ENCODE measurements at places on chromosomes 1 and 21.

GRCh38 chr1:2230781-2231531 is 2.8 kb downstream of the SKI start:
- no peak for DNase-seq

GRCh38 chr1:3477241-3477995 is 23.0 kb downstream of the ARHGEF16 start:
- DNase-seq: no peak

- no peak for DNase-seq
These were observed 18.9 kb upstream of the SLC26A9 start for GRCh38 chr1:205961991-205962820.

GRCh38 chr1:20389571-20389970 is 96.4 kb downstream of the CAMK2N1 start:
- DNase-seq: no peak

- DNase-seq: no peak
These were observed 50.1 kb downstream of the LAMC1 start for GRCh38 chr1:183073320-183073719.

GRCh38 chr1:18653916-18654315 is 23.3 kb downstream of the PAX7 start:
- DNase-seq: no peak

DNA sequence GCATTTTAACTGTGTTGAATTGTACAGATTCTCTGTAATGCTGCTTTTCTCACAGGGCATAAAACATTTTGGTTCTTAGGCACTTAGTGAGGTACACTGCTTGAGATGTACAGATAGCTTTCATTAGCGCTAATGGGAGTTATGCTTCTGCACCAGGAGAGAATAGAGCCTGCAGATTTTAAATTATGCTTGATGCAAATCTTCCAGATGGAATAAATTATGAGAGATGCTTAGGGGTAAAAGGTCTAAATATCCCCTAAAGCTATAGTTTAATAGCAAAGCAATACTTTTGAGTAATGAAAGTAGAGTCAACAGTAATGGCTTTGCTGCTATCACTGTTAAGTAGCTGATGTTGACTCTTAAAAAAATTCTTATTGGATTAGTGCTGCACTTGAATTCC is 248.9 kb downstream of the S1PR1 start:
- DNase-seq: no peak

DNA sequence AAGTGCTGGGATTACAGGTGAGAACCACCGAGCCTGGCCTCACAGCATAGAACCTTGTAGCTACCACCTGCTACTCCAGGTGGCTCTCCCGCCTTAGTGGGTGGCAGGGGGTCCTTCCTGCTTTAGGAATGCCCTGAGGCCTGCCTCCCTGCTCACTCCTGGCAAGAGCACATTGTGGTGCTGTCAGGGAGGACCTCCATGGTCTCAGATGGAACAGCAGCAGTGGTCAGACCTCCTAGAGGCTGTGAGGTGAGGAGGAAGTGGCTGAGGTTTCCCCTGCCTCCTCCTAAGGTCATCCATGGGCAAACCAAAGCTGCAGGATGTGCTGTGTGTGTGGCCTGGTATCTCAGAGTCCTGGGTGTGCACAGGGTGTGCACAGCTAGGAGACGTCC is 6.7 kb downstream of the SOX13 start:
- no peak for DNase-seq

- DNase-seq: no peak
These were observed 190.5 kb downstream of the HS2ST1 start for GRCh38 chr1:87104945-87105344.

- no peak for DNase-seq
These were observed 169.9 kb downstream of the LRRC7 start for GRCh38 chr1:69737527-69738185.

DNA sequence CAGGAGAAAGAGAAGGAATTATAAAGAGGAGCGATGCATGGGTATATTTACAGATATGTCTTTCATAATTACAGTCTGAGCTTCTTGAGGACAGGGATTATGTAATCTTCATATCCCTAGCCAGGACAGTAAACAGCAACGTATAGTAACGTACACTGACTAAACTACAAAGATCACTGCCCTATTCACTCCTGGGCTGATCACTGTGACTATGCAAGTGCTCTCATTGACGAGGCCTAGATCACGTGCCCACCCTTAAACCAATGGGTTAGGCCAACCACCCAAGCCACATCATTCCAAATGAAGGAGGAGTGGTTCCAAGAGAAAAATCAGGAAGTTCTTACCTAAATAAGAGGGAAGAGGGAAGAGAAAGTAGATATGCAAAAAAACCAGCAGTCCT is 18.5 kb downstream of the PIK3R3 start:
- no peak for DNase-seq

GRCh38 chr1:208158640-208159554 is 85.3 kb downstream of the PLXNA2 start:
- no peak for DNase-seq

DNA sequence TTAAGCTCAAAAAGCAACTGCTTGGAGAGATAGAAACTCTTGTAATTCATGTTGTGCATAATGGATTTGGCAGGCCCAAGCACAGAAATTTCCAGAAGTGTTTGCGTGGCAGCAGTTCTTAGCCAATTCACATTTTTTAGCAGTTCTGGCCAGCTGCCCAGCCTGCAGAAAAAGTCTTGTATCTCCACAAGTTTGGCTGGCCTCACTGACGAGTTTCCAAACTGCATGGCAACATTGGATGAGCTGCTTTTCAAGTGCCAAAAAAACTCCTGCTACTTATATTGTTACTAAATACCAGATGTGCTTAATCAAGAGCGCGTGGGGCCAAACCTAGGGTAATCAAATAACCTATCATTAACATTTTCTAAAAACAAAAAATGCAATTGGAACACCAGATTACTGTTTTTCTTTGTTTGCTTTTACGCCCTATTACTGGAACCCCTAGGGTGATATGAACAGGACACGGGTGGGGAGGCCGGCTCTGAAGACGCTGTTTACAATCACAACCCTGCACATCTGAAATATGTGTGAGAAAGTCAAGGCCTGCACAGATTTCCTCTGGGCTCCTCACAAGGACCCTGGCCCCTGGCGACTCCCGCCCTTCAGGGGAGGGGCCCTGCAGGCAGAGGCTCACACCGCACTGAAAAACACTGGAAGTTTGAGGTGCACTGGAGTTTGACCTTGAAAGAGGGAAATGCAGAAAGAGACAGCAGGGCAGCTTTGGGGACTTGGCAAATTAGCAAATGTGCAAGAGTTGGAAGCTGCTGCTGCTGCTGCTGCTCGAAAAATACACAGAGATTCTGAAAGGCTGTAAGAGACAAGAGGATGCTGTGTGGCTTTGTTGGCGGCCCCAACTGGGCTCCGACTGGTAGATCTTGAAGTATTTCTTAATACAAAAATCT is 55.2 kb upstream of the TARBP1 start:
- no peak for DNase-seq

DNA sequence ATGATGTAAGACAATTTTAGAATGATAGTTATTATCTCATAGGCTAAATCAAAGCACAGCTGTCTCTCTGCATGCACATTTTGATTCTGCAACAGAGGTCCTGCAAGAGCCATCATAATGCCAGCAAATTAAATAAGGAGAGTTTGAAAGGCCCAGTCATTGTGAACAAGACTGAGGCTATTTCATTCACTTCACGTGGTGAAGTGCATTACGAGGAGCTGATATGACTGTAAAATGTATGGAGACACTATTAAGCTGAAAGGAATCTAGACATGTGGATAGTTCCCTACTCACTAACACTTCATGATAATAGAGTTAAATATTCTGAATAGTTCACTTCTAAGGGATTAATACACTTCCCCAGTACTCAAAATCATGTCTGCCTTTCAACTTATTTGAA is 299.0 kb downstream of the SMYD3 start:
- DNase-seq: no peak

- no peak for DNase-seq
These were observed 13.8 kb downstream of the RASSF5 start for GRCh38 chr1:206521127-206521526.

GRCh38 chr1:159421821-159422220 is 10.2 kb upstream of the OR10J4 start:
- no peak for DNase-seq

DNA sequence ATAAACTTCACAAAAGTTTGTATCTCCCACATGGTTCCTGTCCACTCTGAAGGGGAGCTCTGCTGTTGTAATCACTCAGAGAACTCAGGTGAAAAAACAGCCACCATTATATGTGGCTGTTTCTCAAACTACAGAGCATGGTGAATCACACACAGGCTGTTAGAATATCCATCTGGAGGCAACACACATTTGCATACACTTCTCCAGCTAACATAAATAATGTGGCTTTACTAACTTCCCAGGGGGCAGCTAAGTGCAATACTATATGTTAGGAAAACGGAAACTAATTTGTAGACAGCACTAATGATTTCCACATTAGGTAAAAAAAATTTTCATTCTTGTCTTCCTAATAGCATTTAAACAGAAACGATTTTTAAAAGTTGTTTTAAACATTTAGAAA is 49.3 kb downstream of the PTGFR start:
- no peak for DNase-seq

GRCh38 chr1:237751090-237751489 is 139.6 kb downstream of the ZP4 start:
- DNase-seq: no peak

GRCh38 chr1:116763787-116764465 is 9.7 kb downstream of the CD2 start:
- no peak for DNase-seq

DNA sequence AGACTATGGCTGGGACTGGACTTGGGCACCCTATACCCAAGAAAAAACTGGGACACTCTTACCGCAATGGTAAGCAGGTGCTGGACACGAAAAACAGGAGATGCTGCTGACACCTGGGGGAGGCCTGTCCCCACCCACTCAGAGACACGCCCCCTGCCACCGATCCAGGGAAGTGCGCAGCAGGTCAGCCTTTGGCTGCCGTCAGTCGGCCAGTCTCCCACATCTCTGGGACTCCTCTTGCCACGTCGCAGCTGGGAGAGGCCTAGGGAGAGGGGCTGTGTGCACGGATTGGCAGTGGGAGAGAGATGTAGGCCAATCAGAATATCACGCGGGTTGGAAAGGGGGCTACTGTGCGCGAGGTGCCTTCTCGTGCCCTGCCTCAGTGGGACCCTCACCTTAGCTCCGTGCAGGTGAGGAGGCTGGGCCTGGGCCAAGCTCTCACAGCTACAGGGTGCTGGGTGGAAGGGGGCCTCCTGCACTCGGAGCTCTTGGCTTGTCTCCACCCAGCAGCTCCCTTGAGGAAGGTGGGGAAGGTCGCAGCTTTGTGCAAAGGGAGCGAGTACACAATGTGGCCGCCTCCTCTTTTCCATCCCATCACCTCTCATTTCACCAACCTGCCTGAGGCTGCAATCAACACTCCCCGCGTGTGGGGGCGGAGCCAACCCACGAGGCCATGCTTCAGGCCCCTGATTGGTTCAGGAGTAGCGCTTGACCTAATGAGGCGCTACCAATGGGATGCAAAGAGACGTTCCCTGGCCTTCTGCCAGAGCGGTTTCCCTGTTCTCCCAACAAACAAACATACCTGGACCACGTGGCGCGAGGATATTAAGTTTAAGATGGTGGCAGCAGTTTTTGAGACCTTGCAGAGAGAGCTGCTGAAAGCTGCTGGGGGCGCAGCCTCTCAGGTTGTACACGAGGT is 25.7 kb upstream of the LDLRAP1 start:
- DNase-seq: no peak

DNA sequence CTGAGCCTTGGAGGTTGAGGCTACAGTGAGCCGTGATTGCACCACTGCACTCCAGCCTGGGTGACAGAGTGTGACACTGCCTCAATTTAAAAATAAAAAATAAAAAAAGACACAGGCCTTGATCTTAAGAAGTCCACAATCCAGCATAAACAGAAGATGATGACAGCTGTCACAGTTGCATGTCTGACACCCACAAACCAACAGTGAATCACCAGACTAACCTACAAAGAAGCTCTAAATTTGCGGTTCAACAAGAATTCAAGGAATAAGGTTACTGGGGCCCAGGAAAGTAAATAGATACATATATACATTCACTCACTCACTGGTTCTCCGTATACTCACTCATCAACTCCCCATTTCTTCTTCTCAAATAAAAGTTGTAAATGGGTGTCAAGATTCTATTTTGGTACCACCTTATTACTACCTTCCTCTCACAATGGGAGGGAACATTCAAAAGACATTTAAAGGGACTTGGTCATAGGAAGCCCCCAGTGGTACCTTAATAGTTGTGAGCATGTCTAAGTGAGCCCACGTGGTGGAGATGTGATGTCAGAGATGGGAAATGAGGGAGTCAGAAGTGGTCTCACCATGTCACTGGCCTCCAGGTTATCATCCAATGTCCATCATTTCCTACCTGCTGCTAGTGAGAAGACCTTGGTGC is 66.9 kb upstream of the PRDX6 start:
- no peak for DNase-seq

- no peak for DNase-seq
These were observed 226.2 kb downstream of the AKT3 start for GRCh38 chr1:243623841-243624240.

DNA sequence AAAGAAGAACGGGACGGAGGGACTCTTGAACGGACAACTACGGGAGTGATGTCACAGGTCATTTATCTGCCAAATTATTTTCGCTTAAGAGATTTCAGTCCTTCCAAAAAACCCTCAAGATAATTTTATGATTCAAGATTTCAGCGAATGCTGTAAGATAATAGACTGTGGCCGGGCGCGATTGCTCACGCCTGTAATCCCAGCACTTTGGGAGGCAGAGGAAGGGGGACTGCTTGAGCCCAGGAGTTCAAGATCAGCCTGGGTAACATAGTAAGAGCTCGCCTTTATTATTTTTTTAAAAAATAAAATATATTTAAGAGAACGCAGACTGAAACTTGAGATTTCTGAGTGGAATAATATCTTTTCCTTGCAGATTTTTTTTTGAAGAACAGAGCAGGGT is 609 bp downstream of the RWDD2B start:
- no peak for DNase-seq

DNA sequence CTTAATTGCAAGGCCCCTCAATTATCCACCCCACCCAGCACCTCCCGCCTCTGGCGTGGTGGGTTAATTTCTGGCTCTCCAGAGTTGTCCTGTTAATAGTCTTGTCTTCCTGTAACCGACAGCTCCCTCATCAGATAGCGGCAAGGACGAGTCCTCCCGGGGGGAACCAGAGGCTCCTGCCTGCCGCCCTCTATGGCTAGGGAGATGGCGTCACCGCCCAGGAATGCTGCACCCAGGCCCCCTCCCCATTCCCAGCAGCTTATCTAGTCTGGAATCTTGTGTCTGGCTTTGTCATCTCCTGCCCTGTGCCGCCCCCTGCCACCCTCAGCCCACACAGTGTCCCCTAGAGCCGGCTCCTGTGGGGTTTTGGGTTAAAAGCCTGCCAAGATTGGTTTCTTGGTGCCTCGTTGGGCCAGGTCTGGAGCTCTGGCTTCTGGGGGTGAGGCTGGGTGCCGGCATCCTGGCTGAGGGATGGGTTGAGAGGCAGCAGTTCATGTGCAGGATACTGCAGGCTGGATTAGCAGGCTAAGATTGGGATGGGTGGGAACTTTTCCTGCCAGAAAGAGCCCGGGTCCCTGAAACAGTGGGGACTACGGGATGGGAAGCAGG is 48.8 kb downstream of the EDN2 start:
- DNase-seq: no peak

DNA sequence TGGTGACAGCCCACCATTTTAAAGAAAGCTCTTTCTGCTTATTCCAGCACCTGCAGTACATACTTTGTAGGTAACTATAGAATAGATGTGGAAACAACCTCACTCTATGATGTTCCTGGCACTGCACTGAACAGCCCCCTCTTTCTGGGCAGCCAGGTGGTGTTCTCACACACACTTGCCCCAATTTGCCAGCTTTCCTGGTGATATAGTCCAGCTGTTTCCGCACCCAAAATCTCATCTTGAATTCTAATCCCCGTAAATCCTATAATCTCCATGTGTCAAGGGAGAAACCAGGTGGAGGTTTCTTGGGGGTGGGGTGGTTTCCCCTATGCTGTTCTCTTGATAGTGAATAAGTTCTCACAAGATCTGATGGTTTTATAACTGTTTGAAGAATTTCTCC is 102.2 kb downstream of the FCRL5 start:
- no peak for DNase-seq
